Activated CD4-positive, alpha-beta T cell treated with anti-CD3 and anti-CD28 coated beads, Interleukin-2, amount 10 ng/mL, durations not matched to agents 24 days and 14 days (primary cell): ENCODE measurements at places on chromosomes 2 and 18.
A peak's percentile ranks its signal among the peaks of the same experiment; 100 is the strongest.

DNA sequence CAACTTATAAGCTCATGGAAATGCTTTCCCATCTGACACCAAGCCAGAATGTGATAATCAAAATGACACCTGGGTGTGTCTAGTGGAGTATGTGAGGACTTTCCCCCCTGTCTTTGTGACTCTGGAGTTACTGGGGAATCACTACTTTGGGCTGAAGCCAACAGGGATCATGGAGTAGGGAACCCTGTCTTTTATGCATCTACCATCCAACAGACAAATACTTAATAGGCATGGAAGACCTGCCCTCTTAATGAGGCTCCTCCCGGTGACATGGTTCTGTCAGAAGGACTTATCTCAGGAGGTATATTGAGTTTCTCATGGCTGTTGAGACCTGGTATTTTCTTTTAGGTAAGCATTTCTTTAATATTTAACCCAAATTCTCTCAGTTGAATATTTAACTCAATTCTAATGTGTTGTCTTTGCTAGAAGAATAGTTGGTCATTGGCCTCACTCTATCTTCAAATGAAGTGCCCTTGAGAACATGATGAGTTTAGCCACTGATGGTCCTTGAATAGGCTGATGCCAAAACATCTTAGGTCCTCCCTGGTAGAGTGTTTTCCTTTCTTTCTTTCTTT, 42.1 kb downstream of the TGIF1 start:
- DNase-seq, result no peak

- no peak for DNase-seq
These were observed 120.0 kb upstream of the FSIP2 start for GRCh38 chr2:185618625-185619024.

DNA sequence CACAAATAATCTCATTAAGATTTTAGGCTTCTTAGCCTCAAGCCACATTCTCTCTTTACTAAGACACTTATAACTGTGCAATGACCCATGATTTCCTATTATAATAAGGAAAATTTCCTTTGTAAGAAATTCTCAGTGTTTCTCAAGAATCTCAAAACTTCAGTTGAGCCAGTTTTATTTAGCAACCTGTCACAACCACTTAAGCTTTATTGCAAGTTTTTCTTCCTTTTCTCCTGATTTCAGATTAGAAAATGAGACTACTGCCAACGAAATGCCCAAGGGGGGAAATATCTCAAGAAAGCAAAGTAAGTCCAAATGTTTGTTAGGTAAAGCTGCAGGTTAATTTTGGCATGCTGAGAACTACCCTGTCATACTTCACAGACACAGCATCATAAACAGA, 178.5 kb downstream of the THADA start:
- DNase-seq, result no peak

GRCh38 chr2:221570321-221570935, 1.7 kb downstream of the EPHA4 start:
- DNase-seq, result peak; percentile 75

GRCh38 chr2:69149631-69150215, 136.7 kb downstream of the ANTXR1 start:
- DNase-seq, result no peak

DNA sequence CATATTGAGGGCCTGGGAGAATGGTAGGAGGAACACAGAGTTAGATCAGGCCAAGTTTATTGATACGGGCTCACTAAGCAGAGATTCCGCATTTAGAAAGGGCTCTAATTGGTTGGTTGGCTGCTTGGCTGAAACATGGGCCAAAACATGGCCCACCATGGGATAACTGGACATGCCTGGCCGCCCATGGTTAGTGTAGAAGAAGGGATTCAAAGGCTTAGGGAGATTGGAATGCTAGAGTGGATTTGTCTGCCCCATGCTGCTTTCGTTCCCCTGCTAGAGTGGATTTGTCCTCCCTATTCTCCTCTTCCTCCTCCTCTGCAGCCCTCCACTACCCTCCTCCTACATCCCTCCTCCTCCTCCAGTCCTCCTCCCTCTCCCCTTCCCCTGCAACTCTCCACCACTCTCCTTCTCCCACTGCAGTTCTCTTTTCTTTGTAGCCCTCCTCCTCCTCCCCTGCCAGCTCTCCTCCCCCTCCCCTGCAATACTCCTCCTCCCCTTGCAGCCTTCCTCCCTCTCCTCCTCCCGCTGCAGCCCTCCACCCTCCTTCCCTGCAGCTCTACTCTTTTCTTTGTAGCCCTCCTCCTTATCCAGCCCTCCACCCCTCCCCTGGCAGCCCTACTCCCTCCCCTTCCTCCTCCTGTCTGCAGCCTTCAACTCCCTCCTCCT, 17.2 kb downstream of the BOK start:
- DNase-seq, result no peak

DNA sequence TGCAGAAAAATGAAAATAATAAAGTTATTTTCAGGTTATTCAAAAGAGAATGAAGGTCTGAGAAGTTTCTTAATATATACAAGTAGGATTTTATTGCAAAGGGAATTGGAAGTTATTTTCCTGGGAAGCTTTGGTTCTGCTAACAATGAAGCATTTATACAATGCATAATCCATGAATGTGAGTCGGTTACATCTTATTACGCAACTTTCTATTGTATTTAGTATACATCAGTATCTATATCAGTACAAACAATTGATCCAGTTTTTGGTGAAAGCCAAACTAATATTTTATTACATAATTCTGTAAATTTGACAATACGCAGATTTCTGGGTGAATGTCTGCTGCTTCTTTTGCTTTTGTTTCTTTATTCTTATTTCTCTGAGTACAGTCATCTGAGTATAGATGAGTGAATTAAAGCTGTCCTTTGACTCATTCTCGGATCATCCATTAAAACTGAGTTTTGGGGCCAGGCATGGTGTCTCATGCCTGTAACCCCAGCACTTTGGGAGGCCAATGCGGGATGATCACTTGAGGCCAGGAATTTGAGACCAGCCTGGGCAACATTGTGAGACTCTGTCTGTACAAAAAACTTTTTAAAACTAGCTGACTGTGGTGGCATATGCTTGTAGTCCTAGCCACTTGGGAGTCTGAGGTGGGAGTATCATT, 108.5 kb downstream of the SOCS6 start:
- no peak for DNase-seq

GRCh38 chr2:84631047-84631446, 114.7 kb downstream of the DNAH6 start:
- peak; percentile 61 for DNase-seq
